ENCODE measurements at places on chromosomes 2 and 18. TPM values are rescaled to one million over a fixed set of nuclear protein-coding genes. Genes with fewer than 3 reads are reported as not detected.

GRHL1 gene
- total RNA-seq, result 2.5 TPM

OXER1 gene
- 2.6 TPM for total RNA-seq

IL1B gene
- total RNA-seq, result 3.8 TPM

PAX8 gene
- 0.41 TPM for total RNA-seq

KRTCAP3 gene
- total RNA-seq, result 0.54 TPM

DSC1 gene
- total RNA-seq, result not detected

IL36RN gene
- total RNA-seq, result not detected

KCNK3 gene
- total RNA-seq, result 6.9 TPM

GDF7 gene
- 0.49 TPM for total RNA-seq

All from sigmoid colon (tissue), 7 donors.